ENCODE measurements at places on chromosomes 16 and 17. TPM values are rescaled to one million over a fixed set of nuclear protein-coding genes. Genes with fewer than 3 reads are reported as not detected.

DNA sequence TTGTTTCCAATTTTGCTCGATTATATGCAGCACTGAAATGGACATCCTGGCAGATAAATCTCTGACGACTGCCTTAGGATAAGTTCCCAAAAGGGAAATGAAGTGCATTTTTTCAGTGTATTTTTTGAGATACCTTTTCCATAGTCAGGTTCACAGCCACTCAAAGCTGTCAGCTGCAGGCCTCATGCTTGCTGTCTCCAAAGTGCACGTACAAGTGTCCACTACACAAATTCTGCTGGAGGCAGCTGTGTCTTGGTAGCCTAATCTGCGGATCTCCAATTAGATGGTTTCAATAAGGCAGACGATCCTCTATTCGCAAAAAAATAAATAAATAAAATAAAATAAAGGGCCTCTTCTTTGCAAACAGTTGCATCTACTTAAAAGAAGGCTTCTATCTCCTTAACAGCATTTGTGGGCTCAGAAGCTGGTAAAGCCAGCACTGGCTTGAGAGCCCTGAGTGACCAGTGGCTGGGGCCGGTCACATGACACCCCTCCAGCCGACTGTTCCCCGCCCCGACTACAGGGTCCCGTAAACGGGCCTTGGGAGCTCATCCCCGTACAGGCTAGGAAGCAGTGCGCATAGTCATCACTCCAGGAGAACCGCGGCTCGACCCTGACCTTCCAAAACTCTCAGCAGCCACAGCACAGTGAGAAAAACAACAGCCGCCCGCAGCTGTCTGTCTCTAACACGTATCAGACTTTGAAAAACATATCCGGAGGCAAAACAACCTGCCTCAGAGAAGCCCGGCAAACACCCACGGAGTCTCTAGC lies 18.8 kb downstream of the RPH3AL start:
- no peaks in the 10 kb centered on the region for H3K36me3 ChIP-seq
- peak overlapping the region; percentile 92 for H3K27ac ChIP-seq
- DNase-seq: peak; percentile 79
- H3K27me3 ChIP-seq: no peaks in the 10 kb centered on the region

- no peaks in the 10 kb centered on the region for H3K4me1 ChIP-seq
- no peaks in the 10 kb centered on the region for H3K36me3 ChIP-seq
- H3K27me3 ChIP-seq: no peaks in the 10 kb centered on the region
- DNase-seq: no peak
Measured at GRCh38 chr17:14950216-14950615, 314.9 kb downstream of the PMP22 start.

DNA sequence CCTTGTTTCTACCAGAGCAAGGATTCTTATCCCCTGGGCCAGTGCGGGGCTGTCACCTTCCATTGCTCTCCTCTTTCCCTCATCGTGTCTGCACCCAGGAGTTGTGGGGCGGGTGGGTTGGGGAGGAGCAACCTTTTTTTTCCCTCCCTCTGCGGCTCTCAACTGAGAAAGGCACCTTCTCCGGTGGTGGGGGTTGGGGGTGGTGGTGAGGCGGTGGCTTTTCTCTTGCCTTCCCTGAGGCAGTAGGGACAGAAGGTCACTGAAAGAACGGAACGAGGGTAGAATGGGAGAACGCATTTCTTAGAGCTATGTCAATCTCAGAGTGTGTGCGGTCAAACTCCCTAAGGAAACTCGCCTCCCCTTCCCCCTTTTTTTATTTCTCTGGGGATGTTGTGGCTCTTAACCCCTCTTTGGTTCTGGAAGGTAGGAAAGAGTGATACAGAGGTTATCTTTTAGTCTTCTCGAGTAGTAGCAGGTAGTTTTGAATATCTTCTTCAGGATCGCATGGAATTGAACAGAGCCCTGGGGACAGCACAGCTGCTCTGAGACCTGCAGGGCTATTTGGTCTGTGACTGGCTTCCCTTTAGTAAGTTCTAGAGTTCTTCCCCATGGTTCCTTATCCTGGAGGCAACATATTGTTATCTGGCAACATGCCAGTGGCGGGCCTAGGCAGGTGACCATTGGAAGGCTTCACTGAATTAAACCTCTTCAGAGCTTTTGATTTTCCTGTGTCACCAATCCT lies 994 bp downstream of the CLTC start:
- H3K27me3 ChIP-seq: no peaks in the 10 kb centered on the region
- DNase-seq: peak; percentile 35
- no peaks in the 10 kb centered on the region for H3K36me3 ChIP-seq
- H3K4me3 ChIP-seq: peak overlapping the region; percentile 74

DNA sequence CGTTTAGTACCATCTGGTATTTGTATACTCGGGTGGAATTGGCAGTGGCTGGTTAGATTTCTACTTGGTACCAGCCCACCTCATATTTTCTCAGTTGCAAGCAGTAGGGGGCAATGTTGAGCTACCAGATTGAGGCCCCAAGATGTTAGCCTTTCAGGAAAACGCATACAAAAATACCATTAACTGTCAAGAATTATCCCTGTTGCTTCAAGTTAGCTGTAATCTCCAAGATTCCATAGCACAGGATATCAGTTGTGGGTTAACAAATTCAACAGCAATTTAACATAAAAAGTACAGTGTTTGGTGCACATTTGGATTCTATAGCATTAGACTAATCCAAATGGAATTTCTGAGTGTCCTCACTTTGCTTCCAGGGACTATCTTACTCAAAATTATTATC lies 188.2 kb downstream of the FTO start:
- DNase-seq: no peak
- no peaks in the 10 kb centered on the region for H3K27me3 ChIP-seq
- H3K4me1 ChIP-seq: peaks cover 39% of the 10 kb centered on the region
- no peaks in the 10 kb centered on the region for H3K36me3 ChIP-seq
- H3K27ac ChIP-seq: no peak overlapping the region

- no peaks in the 10 kb centered on the region for H3K27me3 ChIP-seq
- no peak overlapping the region for H3K27ac ChIP-seq
- no peak for DNase-seq
Measured at GRCh38 chr16:55911616-55912015, 36.4 kb upstream of the CES5A start.

DNA sequence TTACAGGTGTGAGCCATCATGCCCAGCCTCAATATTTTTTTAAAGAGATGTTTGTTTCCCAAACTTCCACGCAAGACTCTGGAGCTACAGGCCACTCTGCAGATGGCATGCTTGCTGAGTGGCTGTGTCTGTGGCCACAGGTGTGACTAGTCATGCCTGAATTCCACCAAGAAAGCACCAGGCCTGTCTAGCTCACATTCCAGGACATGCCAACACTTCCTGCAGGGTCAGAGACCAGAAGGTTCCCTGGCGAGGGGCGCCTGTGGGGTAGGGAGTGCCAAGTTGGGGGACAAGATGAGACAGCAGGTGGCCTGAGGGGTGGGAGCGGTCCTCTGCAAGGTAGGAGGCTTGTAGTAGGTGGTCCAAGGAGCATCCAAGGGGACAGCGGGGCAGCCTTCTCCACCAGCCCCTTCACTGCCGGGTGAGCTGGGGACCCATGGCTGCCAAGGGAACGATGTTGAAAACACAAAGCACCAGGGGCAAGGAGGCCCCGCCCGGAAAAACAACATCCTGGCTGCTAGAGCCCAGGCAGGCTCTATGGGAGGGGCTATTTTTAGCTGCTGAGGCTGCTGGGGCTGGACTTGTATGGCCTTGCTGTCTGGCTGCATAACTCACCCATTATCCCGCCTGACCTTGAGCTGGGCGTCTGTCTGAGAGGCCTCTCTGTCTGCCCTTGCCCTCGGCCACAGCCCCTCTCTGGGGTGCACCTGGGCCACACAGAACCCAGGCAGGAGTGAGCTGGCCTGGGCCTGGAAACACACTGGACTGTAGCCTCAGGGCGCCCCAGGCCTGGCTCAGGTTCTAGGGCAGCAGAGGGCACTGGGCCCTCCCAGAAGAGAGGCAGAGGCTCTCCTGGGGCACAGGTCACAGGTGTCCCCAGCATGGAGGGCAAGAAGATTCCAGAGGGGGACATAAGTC lies 5.7 kb downstream of the TRIM47 start:
- H3K27ac ChIP-seq: peak overlapping the region; percentile 83
- H3K36me3 ChIP-seq: peaks cover 5% of the 10 kb centered on the region
- no peak overlapping the region for H3K4me3 ChIP-seq

Gene GPR139
- not detected for total RNA-seq

Gene GUCY2D
- total RNA-seq: 0.20 TPM

Gene PPP1R27
- total RNA-seq: not detected

Gene C16orf90
- total RNA-seq: not detected

Gene LPO
- total RNA-seq: not detected

All from heart right ventricle (tissue), 16 donors.